ENCODE measurements at places on chromosomes 5 and 9.
A peak's percentile ranks its signal among the peaks of the same experiment; 100 is the strongest.

GRCh38 chr5:132476876-132477781 lies 13.4 kb downstream of the IRF1 start:
- DNase-seq, result no peak

- DNase-seq, result peak; percentile 2
Measured at GRCh38 chr9:112608851-112609250, 109.1 kb downstream of the INIP start.

GRCh38 chr5:96381526-96381925 lies 51.5 kb downstream of the PCSK1 start:
- DNase-seq, result no peak

GRCh38 chr5:80895523-80895922 lies 64.6 kb upstream of the RASGRF2 start:
- DNase-seq, result no peak

DNA sequence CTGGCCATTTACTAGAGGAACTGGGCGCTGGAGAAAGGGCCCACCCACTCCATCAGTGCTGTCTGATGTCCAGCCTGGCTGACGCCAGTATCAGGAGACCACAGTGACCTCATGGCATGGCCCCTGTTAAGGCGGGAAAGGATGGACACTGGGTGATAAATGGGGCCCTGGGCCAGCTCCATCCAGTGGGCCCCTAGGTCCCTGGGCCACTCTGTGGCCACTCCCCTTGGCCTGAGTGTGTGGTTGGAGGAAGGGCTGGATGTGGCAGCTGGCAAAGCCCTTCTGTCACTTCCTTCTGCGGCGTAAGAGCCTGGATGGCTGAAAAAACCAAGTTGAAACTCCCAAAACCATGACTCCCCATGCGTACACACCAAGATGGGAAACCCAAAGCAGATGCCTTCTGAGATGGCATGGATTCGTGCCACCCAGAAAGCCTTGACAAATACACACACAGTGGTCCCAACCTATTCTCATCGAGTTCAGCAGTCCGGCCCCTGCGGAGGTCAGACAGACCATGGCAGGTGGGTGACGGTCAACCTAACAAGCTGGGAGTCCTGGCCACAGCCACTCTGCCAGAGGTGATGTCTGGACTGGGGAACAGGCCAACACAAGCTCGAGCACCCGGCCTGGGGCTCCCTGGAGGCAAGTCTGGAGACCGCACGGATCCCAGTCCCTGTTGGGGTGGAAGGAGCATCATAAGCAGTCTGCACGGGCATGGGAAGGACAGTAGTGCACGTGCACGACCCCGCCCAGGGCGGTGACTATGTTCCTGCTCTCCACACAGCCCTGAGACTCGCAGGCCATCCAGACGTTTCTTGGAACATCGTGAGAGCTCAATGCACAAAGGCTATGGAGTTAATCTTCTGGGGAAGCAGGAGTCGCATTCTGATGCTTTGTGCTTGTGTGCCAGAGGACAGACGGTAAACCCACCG lies 45.2 kb upstream of the NOTCH1 start:
- DNase-seq, result no peak

GRCh38 chr5:53490747-53491146 lies 10.3 kb downstream of the FST start:
- DNase-seq, result peak; percentile 80

GRCh38 chr9:96047741-96048103 lies 172.2 kb downstream of the ERCC6L2 start:
- DNase-seq, result no peak

DNA sequence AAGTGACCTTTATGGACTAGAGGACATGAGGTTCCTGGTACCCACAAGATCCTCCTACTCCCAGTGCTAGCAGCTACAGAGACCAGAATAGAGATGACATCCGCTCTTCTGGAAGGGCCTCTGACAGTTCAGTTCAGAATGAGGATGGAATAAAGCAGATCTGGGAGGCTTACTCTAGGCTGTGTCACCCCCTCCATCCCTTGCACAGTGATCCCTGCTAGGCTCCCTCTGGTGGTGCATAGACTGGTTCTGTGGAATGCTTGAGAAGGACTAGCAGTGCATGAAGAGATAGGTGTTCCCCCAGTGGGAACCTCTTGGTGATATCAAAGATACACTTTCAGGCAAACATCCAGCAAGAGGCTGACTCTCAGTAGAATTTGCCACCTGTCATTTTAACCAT lies 83.0 kb downstream of the NPR3 start:
- DNase-seq, result no peak

- DNase-seq, result no peak
Measured at GRCh38 chr5:170627271-170627670, 123.5 kb downstream of the KCNIP1 start.

DNA sequence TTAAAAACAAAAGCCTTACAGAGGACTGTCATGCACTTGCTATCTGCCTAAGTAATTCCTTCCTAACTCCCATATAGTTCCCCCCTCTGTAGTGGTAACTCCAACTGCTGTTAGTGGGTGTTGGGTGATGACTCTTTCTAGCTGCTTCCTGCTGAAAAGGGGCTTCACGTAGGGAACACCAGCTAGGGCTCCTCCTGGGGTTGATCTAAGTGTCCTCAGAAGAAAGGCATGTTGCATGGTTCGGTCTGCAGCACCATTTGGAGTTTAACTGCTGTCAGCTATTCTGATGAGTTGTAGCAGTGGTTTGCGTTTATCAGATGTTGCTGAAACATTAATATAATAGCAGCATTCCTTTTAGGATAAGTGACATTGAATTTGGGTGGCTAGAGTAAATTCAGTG lies 281.9 kb upstream of the TUSC1 start:
- DNase-seq, result no peak

DNA sequence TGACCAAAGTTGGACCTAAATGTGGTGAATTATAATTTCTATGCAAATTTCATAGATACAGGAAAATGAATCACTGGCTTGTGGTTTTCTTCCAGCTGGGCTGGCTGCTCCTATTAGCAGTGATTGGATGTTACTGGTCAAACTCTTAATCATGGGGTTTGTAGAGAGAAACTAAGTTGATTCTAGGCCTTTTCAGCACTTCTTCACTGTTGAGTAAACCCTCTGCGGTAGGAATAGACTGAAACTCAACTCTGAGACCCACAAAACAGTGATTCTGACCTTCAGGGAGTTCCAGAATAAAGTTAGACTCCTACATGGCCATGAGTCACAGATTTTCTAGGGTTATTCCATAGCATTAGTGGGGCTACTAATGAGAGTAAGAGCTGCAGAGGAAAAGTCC lies 47.9 kb upstream of the FKTN start:
- no peak for DNase-seq

DNA sequence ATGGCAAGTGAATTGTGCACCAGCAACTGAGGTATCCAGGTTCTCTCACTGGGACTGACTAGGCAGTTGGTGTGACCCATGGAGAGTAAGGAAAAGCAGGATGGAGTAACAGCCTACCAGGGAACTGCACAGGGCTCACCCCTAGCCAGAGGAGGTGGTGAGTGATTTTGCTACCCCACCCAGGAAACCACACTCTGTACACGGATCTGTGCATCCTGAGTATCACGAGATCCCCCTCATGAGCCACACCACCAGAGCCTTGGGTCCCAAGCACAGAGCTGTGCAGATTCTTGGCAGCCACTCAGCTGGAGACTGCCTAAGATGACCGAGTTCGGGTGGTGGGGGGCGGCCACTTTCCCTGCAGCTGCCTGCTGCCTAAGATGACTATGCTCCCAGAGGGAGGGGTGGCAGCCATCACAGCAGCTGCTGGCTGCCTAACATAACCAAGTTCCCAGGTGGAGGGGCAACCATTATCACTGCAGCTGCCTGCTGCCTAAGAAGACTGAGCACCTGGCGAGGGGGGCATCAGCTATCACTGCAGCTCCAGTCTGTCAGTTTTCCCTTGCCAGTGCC lies 48.4 kb upstream of the EFNA5 start:
- DNase-seq, result no peak

- no peak for DNase-seq
Measured at GRCh38 chr5:115584501-115584900, 17.8 kb downstream of the TICAM2 start.

GRCh38 chr5:152477536-152477935 lies 72.5 kb upstream of the NMUR2 start:
- DNase-seq, result no peak

DNA sequence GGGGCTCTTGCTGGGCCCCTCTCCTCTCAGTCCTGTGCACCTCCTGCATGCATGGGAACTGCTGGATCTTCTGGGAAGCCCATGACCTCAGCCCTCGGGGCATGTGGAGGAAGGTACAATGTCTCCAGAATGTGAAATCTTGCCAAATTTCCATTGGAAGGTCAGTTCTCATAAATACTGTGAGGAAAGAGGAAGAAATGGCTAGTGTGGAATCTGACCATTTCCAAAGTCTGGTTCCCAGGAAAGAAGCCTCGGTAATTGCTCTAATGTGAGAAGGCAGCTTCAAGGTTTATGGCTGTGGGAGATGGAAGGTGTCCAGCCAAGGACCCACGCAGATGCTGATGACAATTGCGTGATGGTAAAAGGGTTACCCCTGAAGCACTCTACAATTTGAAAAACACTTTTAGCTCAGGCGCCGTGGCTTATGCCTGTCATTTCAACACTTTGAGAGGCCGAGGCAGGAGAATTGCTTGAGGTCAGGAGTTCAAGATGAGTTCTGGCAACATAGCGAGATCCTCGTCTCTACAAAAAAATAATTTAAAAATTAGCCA lies 8.1 kb upstream of the IL17B start:
- peak; percentile 50 for DNase-seq

GRCh38 chr5:112473989-112474388 lies 54.9 kb upstream of the EPB41L4A start:
- DNase-seq, result no peak

DNA sequence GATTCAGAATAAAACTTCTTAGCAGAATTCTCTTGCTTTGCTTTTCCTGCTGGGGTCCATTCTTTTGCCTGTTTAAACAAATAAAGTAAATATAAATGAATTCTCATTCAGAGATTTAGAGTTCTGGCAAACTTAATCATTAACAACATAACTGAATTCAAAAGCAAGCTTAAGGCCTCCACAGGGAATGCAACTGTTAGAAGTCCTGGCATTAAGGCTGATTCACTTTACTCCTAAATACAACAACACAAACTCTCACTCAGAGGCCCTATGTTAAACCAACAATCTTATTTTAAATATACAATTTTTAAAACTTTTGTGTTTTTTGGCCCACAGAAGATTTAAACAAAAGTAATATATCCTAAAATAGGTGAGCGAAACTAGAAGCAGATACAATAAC lies 178.3 kb downstream of the AP3B1 start:
- no peak for DNase-seq

GRCh38 chr9:91162784-91163443 lies 198.8 kb downstream of the AUH start:
- peak; percentile 31 for DNase-seq

DNA sequence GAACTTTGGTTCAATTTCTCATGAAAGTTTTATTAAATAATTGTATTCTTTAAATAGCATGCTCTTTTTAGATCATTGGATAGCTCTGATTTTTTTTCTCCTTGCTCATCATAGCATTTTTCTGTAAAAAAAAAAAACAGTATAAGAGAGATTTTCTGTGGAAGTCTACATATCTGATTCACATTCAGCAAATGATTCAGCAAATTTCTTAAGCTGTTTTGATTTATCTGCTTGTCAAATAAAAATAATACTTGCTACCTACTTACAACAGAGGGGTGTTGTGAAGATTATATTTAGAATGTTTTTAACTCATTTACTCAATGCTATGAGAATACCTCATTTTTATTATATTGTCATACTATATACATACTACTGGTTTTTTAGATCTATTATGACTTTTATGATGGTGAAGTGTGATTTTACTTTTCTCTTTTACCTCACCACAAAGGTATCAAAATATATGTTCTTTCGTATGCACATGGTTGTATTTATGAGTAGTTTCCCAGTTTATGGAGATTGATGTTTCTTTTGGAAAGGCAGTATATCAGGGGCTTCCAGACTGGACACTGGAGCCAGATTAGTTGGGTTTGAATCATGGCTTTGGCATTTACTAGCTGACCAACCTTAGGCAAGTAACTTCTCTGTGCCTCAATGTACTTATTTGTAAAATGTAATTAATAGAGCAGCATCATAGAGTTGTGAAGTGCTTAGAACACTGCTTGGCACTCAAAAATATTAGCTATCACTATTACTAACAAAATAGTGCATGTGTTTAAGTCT lies 25.5 kb downstream of the TNPO1 start:
- DNase-seq, result peak; percentile 55

GRCh38 chr5:138610918-138611677 lies 35.9 kb upstream of the HSPA9 start:
- DNase-seq, result no peak

DNA sequence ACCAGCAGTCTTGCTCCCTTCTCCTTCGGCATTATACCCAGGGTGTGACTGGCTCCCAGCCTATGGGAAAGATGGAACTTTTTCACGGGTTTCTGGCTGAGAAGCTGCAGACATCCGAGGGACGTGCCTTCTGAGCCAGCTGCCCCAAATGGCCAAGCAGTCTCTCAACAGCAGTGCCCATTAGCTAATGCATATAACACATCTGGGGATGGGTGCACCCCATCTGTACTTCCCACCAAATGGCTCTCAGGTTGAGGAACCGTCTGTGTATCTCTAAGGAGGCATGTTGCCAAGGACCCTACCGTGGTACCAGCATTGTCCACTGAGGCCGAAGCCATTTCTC lies 25.0 kb downstream of the C5orf15 start:
- DNase-seq, result no peak

- DNase-seq, result peak; percentile 9
Measured at GRCh38 chr9:35859310-35859989, 10.8 kb downstream of the OR13J1 start.

Measured in adipocyte (in vitro differentiated cells).